ENCODE measurements at places on chromosomes 12 and 14. TPM values are rescaled to one million over a fixed set of nuclear protein-coding genes. Genes with fewer than 3 reads are reported as not detected.

- no peak for DNase-seq
Observed at GRCh38 chr14:30214461-30215090, 286.9 kb upstream of the PRKD1 start.

The MYF6 gene
- total RNA-seq, result 2.2 TPM

DNA sequence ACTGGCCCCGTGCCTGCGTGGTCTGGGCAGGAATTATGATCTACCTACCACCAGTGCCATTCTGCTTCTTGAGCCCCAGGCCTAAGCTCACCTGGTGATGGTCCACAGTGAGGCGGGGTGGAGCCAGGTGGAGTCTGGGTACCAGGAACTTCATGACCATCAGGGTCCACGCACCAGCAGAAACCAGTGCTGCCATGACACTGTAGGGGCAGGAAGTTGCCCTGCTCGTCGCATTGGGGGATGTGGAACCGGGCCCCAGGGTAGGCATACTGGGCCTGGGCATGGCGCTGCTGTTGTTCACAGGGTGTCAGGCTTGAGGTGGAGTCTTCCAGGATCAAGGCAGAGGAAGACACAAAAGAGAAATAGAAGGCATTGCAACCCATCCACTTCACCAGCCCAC is 29.6 kb downstream of the RTRAF start:
- DNase-seq, result no peak

DNA sequence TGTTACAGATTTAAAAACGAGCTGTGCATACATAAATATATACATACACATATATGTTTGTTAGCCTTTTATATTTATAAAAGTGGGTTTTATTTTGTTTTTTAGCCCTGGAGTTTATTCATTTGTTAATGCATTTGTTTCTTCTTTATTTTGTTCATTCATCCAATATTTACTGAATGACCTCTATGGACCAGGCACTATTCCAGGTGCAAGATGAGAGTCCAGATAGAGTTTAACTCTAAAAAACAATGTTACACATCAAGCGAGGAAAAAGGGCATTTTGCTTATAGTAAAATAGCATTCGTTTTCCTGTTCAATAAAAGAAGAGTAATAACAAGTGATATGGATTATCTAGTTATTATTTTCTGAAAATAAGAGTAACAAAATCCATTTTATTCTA is 14.2 kb downstream of the ACSS3 start:
- DNase-seq, result no peak

GRCh38 chr12:26514364-26514763 is 318.6 kb downstream of the ITPR2 start:
- no peak for DNase-seq

- no peak for DNase-seq
Observed at GRCh38 chr14:96376093-96376492, 12.8 kb downstream of the GSKIP start.

DNA sequence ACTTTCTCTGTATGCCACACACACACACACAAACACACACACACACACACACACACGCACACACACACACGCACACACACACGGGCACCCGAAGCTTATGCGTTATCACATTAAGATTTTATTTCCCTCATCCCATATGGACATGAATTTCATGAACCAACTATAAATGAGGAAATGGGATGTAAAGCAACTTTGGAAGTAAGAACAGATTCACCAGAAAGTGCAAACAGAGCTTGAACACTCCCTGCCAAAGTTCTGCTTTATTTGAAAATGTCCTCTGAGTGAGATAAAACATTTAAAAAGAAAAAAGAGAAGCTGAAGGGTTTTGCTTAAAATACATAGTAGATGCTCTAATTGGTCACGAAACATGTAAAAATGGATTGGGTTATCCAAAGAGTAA is 90.4 kb upstream of the OTX2 start:
- DNase-seq, result no peak

DNA sequence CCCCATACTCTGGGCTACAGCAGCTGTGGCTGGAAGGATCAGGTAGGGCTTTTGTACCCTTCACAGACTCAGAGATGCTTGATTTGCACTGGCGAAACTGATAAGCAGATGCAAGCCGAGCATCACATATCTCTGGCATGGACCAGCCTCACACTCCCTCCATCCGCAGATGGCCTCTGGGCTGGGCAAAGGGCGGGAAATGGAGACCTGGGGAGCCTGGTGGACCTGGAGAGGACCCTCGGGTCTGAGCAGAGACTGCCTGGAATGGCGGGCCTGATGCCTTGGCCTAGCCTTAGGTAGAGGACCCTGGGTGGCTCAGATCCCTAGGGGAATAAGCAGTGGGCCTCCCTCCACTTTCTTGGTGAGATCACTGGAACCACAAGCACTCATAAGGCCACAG is 53.2 kb downstream of the GALNT16 start:
- no peak for DNase-seq

DNA sequence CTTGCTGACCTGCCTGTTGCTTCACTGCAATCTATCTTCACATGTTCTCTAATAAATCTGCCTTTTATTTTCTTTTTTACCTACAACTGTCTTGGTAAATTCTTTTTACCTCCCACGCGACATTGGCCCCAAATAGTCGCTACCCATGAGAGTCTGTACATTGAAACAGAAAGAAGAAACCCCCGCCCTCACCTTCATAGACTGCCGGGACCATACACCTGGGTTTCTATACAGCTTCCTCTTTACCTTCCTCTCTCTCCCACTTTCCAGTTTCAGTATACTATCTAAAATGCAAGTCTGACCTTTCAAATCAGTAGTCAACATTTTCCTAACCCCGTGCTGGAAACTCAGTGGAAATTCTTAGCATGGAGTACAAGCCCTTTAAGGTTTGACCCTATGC is 4.8 kb downstream of the SLC8A3 start:
- no peak for DNase-seq

DNA sequence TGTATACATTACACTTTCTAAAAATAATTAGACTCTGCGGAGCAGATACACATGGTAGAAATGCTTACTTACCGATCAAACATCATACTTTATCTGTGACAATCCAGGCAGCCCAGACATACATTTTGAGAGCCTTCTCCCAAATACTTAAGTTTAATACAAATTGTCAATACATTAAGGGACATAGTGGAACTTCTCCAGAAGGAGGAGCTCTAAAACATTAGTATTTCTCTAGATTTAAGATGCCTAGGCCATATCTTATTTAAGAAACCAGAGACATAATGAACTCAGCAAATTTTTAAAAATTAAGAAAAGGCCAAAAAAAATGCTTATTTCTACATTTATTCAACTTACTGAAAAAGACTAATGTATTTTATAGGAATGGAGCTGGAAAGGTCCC is 16.1 kb downstream of the ACSM4 start:
- no peak for DNase-seq

The PLEKHD1 gene
- not detected for total RNA-seq

- DNase-seq, result no peak
Observed at GRCh38 chr12:114093520-114093919, 127.4 kb upstream of the RBM19 start.

DNA sequence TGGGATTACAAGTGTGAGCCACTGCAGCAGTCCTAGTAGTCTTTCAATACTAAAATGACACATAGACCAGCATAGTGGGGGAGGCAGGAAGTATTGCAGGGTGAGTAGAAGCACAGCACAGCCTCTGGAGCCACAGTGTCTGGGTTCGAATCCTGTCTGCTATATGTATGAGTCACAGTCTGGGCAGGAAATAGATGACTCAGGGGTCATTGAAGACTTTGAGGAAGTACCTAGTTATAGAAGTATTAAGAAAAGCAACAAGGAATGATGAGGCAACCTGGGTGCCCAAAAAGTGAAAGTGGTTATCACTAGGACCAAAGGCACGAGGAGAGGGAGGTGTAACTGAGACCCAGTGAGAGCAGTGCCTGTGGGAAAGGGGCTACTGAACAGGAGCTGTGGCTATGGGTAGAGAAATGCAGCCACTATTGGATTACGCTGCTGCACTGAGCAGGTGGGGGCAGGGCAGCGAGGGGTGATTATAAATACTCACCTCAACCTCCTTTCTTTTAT is 124.0 kb downstream of the PDE3A start:
- DNase-seq, result no peak

The NKX2-1 gene
- total RNA-seq, result not detected

The SERPINA1 gene
- total RNA-seq, result 18,575 TPM

- DNase-seq, result no peak
Observed at GRCh38 chr12:100295764-100296555, 29.0 kb downstream of the SCYL2 start.

DNA sequence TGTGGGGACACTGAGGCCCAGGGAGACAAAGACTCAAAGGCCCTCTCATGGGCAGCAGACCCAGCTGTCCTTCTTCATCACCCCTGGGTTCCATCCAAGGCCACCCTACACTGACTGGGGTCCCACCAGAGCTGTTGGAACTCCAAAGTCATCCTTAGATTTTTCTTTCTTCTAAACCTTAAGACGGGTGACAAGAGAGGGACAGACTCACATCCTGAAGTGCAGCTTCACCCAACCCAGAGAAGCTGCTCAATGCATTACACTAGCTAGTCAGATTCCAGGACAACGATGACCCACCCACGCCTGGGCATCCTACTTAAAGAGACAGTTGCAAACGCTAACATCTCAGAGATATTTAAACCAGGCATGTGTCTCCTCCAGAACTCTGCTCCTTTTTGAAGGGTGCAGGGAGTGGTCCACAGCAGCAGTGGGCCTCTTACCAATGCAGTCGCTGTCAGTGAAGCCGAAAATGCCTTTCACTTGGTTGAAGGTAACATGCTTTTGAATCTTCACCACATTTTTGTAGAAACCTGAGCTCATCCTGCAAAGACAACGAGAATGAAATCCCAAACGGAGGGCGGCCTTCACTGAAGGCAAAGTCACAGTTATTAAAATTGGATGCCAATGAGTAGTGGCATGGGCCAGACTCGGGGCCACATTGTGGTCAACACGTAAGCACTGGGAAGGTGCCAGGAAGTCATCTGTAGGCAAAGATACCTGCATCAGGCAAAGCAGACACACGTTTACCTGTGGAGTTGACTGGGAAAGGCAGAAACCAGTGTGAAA is 23.4 kb downstream of the SLC25A47 start:
- no peak for DNase-seq

- no peak for DNase-seq
Observed at GRCh38 chr12:3352230-3352629, 138.8 kb upstream of the PRMT8 start.

DNA sequence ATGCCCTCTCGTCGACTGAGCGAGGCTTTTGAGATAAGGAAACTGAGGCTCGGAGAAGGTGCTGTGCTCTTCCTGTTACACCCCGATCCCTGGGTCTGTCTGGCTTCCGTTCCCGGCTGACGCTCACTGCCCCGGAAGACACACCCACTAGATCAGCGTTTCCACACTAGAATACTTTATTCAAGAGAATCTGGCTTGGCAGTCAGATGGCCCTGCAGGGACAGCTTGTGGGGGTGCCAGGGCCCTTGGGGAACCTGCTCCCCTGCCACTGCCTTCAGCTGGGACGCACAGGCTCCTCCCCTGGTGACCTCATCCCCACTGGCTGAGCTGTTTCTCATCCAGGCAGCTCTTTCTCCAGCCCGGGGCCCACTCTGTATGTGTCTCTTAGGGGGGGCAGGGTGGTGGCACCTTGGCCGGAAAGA is 13.7 kb downstream of the PGF start:
- peak; percentile 66 for DNase-seq

GRCh38 chr12:4443616-4444015 is 2.0 kb downstream of the FGF6 start:
- no peak for DNase-seq

- no peak for DNase-seq
Observed at GRCh38 chr12:58651850-58652249, 268.5 kb downstream of the LRIG3 start.

DNA sequence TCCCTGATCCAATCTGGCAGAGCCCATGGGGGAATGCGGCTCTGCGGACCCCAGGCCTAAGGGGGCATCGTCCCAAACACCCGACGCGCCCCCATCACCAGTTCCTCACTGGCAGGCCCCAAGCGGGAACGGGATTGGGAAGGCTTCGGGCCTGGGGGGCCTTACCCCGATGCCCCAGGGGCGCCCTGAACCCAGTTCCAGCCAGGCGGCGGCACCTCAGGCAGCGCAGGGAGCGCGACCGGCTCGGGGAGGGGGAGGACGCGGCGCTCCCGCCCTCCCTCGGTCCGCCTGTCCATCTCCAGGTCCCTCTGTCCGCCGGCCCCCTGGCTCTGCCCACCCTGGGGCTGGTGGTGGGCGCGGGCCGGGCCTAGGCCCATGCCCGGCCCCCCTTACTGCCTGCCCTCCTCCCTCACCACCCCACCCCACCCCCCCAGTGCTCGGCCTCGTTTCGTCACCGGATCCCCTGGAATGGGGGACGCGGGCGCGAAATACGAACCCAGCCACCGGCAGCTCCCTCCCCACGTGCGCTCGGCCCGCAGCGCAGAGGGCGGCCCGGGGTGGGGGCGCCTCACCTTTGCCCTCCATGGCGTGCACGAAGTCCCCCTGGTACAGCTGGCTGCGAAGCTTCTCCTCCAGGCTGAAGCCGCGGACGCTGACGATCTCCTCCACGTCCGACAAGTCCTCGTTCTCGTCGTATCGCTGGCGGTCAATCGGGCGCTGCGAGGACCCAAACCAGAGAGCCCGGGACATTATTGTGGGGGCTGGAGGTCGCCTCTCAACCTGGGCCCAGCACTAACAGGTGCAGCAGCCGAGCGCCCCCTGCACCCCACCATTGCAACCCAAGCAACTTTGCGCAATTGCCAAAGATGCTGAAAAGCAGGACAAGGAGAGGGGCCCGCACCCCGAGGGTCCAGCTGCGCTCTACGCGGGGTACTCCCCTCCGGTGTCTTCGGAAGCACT is 2.3 kb downstream of the KDM2B start:
- peak; percentile 23 for DNase-seq

DNA sequence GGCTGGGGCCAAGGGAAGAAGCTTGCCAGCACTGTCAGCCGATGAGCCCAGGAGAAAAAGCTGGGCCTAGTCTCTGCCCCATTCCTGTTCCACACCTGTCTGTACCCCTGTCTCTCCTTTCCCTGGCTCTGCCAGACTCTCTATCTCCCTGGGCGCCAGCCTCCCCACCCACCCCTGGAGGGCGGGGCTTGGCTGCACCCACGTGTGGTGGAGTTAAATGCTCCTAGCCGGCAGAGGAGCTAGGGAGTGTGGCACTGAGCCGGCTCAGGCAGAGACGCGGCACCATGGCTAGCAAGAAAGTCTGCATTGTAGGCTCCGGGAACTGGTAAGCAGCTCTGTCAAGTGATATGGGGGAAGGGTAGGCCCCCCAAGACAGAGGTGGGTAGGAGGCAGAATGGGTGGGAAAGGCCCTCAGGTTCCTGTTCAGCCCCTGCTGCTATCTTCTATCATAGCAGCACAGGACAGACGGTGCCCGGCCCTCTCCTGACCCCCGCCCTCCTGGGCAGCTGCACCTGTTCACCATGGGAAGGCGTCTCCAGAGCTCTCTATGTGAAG is at the start of gene GPD1:
TSS of gene GPD1 (plus strand) at position 242 of the 555 bp plus-strand sequence. CDS start at position 285, 43 bp downstream.
- peak; percentile 87 for DNase-seq

GRCh38 chr12:49548822-49549648 is 10.2 kb downstream of the KCNH3 start:
- no peak for DNase-seq

The NID2 gene
- total RNA-seq, result 1.7 TPM

DNA sequence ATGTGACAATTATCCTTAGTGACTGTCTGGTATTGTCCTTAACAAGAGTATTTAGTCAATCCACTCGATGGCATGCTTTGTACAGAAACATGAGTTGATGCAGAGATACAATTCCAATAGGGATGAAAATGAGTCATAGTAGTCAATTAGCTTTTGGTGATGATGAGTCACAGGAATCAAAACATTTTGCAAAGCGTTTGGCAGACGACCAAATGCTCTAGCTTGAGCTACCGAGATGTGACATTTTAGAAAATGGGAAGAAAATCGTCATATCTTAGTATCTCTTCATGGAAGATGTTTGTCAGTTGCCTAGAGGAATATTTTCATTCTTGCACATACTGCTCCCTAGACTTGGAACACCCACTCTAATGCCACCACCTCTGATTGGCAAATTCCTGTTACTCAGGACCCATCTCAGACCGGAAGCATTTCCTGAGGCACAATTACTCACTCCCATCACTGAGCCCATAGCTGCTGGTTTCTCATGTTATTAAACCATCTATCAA is 95.0 kb downstream of the LMNTD1 start:
- DNase-seq, result no peak
